ENCODE measurements at places on chromosomes 1 and 21. TPM values are rescaled to one million over a fixed set of nuclear protein-coding genes. Genes with fewer than 3 reads are reported as not detected.

DNA sequence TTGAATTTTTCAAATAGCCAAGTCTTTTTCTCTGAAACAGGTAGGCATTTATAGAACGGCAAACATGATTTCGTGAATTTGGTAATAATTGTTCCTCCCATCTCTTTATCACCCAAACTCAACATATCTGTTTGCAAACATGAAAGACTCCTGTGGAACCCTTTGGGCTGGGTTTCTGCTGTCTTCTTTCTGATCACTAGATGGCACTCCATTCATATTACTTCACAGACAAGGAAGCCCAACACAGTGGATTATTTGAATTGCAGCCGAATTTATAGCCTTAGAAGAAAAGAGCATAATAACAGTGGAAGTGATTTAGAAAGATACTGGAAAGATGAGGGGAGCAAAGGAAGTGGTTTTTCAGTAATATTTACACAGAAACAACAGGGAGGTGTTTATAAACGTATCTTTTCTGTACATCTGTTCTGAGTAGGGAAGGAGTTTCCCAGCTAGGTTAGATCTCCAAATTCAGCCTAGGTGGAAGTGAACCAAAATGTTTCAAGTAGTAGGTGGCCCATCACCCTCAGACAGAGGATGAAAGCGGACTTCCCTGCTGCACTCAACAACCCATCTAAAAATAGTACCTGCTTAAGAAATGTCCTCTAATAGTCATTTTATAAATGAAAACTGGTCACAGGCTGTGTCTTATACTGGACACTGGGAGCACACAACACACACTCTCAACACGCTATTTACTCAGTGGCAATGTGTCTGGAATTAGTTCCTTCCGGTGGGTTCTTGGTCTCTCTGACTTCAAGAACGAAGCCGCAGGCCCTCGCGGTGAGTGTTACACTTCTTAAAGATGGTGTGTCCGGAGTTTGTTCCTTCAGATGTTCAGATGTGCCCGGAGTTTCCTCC lies 67.6 kb downstream of the MAP3K21 start:
- no peak for DNase-seq

GRCh38 chr1:220990427-220991339 lies 111.4 kb downstream of the HLX start:
- DNase-seq = no peak

The CRYBG2 gene
- not detected for total RNA-seq

The PIK3CD gene
- total RNA-seq = 3.3 TPM

GRCh38 chr21:46618738-46619379 lies 14.0 kb upstream of the S100B start:
- no peak for DNase-seq

- DNase-seq = no peak
Measured at GRCh38 chr1:20819818-20820217, 32.7 kb upstream of the HP1BP3 start.

The FCAMR gene
- not detected for total RNA-seq

GRCh38 chr1:216576234-216576937 lies 146.8 kb downstream of the ESRRG start:
- no peak for DNase-seq

The RGS4 gene
- 0.78 TPM for total RNA-seq

GRCh38 chr1:225448146-225448805 lies 20.4 kb upstream of the LBR start:
- no peak for DNase-seq
